ENCODE measurements at places on chromosomes 3 and 15.

GRCh38 chr3:150521463-150521862 lies 24.8 kb downstream of the SERP1 start:
- DNase-seq, result no peak

- DNase-seq, result peak; percentile 57
These were observed 866.1 kb downstream of the NSUN3 start for GRCh38 chr3:94928921-94929320.

DNA sequence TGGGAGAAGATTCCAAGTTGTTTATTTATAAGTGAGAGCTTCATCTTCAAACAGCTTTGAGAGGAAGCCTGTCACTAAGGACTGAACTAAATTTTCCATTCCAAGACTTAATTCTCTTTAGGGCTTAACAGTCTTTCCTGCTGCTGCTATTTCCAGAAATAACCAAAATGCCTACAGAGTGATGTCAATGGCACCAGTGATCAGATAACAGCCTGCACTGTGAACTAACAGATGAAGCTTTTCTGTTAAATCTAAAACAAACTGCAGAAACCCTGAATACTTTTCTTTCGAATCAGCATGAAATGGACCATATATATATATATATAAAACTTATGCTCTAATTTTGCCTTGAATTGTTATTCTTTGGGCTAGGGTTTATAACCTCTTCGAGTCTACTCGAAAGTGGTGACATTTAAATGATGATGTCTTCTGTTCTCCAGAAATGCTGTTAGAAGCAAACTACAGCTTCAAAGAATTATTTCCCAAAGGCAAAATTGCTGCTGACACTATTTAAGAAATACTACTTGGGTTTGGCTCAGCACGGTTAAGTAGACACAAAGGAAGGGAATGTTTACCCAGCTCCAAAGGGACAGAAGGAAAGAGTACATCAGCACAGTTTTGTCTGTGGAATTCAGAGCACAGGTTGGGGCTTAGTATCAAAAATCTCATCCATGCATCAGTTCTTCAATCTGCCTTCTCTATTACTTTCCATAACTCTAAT lies 238.5 kb upstream of the LRRN1 start:
- no peak for DNase-seq

DNA sequence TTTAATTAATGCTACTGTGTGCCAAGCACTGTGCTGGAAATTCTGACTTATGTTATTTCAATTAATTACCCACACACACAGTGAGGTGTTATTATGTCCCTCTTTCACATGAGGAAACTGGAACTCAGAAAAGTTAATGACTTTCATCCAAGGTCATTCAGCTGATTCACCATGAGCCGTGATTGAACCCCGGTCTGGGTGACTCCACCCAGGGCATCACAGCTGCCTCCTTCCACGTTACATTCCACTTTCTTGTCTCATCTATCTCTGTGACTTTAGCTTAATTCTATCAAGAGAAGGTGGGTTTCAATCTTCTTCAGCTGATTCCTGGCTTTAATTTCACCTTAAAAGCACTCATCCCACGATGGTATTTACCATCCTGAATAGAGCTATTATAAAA lies 16.3 kb downstream of the SRGAP3 start:
- no peak for DNase-seq

DNA sequence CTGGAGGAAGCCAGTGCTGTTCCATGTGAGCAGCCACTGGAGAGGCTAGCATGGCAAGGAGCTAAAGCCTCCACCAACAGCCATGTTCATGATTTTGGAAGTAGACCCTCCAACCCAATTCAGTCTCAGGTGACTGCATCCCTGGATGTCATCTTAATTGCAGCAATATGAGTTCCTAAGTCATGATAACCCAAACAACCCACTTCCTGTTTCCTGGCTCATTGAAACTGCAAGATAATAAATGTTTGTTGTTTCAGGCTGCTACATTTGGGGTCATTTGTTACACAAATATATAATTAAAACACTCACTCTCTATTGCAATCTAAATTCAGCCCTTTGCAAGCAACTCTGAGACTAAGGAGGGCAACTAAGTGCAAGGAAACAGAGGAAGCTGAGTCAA lies 62.4 kb upstream of the SLC24A5 start:
- no peak for DNase-seq

GRCh38 chr3:35241236-35241635 lies 398.1 kb upstream of the ARPP21 start:
- DNase-seq, result peak; percentile 38

GRCh38 chr3:74624301-74624700 lies 9.8 kb upstream of the CNTN3 start:
- peak; percentile 83 for DNase-seq

DNA sequence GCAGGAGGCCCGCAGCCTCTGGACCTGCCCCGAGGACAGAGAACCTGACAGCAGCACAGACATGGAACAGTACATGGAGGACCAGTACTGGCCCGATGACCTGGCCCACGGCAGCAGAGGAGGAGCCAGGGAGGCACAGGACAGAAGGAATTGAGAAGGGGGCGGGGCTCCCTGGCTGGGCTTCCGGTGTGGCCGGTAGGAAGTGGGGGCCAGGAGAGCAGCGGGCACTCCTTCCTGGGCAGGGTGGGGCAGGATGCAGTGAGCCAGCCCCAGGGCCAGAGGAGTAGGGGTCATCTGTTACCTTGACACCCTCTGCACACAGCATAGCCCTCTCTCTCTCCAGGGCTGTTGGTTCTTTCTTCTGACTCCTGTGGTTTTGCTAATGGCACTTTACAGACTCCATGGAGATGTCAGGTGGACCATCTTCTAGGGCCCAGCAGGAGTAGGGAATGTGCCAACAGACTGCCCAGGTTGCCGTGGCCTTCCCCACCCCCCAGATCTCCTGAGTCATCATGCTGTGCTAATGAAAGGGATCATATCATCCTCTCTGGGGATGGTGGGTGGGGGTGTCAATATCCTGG lies 8.6 kb upstream of the ISG20 start:
- DNase-seq, result no peak

- no peak for DNase-seq
These were observed 85.7 kb downstream of the TRIM42 start for GRCh38 chr3:140763532-140763931.

DNA sequence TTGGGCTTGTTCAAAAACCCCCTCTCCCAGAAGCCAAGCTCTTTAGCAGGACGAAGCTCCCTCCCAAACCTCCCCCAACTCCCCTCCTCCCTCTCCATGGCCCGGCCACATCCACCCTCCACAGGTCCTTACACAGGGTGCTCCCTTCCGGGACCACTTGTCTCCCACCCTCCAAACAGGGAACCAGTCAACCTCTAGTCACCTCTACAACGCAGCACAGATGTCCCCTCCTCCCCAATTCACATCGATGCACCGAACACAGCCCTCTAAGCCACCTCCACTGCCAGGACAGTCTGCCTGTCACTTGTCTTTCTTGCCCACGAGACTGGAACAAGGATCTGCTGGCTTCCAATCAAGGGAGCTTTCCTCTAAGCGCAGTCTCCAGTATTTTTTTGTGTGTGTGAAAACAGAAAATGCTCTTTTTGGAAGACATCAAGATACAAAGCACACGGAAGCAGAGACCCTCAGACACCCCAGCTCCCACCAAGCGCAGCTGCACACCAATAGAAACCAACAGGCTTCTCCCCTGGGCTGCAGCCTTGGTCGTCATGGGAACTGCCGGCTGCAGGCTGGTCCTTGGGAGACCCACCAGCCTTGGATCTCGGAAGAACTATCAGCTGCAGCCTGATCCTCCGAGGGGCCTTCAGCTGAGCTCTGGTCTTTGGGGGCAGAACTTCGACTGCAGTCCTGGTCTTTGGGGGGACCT lies 26.5 kb downstream of the IQSEC1 start:
- DNase-seq, result no peak

DNA sequence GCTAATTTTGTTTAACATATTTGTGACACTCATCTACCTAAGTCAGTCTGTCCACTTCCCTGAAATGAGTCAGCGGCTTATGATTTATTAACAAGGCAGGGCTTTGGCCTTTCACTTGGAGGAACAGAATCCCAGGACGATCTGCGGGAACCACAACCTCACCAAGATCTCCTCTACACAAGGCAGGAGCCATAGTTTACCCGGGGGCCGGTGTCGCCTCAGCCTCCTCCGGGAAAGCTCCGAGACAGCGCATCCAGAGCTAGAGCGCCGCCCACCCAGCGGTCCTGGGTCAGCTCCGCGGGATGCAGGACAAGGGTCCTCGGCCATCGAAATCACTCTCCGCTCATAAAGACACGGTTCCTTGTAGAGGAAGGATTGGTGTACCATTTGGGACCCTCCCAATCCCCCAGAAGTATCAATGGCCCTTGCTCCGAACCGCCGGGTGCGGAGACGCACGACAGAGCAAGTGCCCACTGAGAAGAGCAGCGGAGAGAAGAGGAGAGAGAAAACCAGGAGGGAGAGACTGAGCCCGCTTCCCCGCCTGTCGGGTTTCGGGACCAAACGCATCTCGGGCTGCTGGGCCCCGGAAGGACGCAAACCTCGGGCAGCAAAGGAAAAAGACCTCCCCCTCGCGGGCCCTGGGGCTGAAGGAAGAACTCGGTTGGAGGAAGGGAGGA lies 13.1 kb upstream of the ALCAM start:
- no peak for DNase-seq

DNA sequence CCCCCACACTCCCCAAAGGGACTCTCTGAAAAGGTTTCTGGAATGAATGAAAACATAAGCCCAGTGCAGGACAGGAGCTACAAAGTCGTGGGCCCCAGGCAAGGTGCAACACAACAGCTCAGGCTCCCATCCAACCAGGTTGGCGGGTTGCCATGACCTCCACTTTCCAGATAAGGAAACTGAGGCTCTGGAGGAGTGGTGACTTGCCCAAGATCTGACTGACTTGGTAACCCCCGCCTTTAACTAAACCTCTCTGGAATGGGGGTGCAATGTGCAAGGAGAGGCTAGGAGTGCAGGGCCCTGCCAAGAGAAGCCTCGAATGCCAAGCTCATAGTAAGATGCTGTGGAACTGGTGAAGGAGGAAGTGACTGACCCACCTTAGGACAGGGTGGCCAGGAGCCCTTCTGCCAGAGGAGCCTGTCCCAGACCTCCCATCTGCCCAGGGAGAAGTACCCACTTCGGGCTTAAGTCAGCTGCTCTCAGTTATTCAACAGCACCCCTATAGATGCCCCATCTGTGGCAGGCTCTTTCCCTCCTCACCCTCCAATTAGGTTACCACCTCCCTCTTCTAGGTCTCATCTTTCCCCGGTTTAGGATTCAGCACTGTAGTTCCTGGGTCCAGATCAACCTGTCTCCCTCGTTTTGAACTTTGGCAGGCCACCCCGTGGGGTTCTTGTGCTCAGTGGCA lies 553 bp upstream of the TNNC1 start:
- no peak for DNase-seq

DNA sequence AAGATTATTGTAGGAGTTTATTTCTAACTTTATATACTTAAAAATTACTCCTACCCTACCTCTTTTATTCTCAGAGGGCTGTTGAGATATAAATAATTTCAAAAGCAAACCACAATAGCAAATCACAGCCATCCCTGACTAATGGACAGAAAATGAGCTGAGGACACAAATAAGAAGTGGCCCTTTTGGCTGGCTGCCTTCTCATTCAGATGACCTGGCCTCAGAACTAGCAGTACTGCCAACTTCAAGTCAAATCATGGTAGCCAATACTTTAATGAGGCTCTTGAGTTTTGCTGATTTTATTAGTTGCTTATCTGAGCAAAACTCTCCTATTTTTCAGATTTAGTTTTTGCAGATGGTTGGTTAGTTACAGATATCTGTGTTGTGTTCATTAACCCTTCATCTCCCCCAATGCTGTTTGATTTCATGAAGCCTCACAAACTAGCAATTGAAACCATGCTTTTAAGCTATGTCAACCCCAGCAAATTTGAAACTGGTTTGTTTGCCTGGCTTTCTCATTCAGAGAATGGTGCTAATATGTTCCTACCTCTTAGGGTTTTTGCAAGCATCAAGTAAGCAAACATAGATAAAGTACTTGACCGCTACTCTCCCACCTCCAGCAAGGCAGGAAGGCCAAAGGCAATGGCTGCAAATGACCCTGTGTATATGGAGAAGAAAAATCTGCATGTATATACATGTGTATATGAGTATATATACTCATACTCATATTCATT lies 73.4 kb upstream of the HACD2 start:
- DNase-seq, result peak; percentile 83

DNA sequence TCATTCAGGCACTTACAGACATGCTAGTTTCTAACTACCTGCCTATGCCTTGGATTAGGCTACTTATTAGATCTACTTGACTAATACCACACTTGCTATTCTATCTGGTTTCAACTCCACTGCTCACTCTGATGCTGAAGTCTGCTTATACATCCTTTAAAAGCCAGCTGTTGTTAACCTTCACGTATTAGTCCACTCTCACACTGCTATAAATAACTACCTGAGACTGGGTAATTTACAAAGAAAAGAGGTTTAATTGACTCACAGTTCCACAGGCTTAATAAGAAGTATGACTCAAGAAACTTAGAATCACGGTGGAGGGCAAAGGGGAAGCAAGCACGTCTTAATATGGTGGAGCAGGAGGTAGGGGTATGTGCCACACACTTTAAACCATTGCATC lies 47.7 kb upstream of the ANKRD28 start:
- no peak for DNase-seq

- no peak for DNase-seq
These were observed 81.4 kb upstream of the CFAP20DC start for GRCh38 chr3:59131016-59131766.

DNA sequence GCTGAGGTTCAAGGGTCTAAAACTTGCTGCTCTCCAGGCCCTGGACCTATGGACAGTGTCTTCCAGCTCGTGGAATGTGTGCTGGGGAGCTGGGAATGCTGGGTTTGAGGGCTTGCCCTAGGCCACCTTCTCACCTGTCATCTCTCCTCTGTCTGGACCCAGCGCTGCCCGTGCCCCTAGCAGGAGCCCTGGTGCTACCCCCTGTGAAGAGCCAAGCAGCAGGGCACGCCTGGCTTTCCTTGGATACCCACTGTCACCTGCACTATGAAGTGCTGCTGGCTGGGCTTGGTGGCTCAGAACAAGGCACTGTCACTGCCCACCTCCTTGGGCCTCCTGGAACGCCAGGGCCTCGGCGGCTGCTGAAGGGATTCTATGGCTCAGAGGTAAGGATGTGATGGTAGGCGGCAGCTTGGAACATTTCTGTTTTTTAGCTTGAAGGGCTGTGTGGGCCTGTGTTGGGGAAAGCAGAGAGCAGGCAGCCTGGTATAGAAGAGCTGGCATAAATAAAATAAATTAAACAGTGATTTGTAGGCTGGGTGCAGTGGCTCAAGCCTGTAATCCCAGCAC lies 5.1 kb downstream of the CHRD start:
- no peak for DNase-seq

DNA sequence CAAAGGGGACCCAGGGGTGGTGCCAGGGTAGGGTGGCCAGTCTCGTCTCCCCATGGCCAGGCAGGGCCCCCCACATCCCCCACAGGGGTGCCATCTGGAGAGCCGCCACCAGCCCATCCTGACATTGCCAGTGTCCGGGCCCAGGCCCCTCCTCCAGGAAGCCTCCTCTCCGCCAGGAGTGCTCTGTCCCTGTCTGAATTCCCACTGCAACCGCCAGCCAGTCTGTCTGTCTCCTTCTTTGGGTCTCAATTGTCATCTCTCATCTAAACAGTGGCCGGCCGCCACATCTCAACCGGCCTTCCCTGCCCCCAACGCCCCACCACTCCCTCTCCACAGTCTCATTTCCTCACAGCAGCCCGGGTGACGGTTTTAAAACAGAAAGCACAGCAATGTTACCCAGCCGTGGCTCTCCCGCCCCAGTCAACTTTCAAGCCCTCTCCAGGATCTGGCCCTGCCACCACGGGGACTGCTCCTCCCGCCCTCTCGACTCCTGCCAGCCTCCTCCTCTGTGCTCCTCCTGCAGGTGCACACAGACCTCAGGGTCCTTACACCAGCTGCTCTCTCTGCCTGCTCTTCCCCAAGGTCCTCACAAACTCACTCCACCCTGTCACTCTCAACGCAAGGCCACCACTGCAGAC lies 57.0 kb downstream of the IQSEC1 start:
- DNase-seq, result no peak

Data from fibroblast of pulmonary artery (primary cell).